Forelimb muscle (tissue), 1 donor: ENCODE measurements at places on chromosomes 2 and 18.

GRCh38 chr2:111190816-111191540 lies 70.3 kb downstream of the BCL2L11 start:
- no peak for DNase-seq

DNA sequence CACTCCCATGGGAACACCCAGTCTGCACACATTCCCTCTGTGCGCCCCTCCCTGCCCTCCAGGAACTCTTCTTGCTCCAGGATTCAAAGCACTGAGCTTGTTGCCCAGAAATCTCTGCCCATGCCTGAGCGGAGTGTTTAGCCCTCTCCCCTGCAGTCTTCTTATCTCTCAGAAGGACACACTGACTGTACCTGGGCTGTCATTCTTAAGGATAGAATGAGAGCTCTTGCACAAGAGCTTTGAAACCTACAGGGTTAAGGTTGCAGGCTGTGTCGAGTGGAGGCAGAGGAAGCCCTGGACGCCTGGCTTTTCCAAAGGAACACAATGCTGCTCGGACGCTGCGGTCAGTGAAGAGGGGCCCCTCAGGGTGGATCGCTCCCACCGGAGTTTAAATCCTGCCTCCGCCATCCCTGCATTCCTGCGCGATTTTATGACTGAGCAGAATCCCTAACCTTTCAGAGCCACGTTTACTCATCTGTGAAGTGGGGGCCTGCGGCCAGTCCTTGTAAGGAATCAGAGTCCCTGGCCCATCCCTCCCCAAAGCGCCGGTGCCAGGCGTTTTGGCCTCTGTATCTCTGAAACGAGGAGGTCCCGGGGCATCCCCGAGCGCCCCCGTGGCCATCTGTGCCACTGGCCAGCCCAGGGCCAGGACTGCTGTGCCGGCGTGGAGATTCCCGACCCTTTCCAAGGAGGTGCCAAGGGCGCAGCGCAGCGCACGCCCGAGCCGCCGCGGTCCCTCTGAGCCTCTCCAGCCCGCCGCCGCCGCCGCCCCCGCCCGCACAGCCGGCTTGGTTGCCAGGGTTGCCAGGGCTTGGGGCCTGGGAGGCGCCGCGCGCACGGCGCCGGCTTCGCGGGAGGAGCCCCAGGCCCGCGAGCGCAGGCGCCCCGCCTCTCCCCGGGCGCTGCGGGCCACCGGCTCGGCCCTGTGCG lies 58.9 kb downstream of the FAM168B start:
- no peak for DNase-seq

DNA sequence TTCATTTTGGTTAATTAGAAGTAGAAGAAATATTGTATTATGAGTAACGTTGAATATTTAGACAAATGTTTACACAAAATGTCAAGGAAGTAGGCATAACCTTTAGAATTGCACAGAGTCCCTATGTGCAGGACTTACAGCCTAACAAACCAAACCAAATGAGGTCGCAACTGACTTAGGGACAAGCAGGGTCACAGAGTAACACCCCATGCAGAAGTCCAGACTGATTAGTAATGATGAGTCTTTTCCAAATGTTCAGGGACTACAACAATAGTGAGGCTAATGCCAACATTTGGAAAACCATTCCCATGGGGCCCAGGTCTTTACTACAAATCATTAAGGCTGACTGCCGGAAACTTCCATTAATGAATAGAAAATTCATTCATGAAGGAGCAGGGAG lies 452.5 kb upstream of the CHAC2 start:
- DNase-seq = no peak

GRCh38 chr2:217790195-217790594 lies 212.6 kb downstream of the TNS1 start:
- no peak for DNase-seq

GRCh38 chr2:126849486-126849885 lies 49.2 kb upstream of the TEX51 start:
- DNase-seq = no peak
